ENCODE measurements at places on chromosomes 6 and 20. TPM values are rescaled to one million over a fixed set of nuclear protein-coding genes. Genes with fewer than 3 reads are reported as not detected.

The CD93 gene
- total RNA-seq: 1.00 TPM

The CAGE1 gene
- 0.11 TPM for total RNA-seq

The PGC gene
- not detected for total RNA-seq

The IL17F gene
- total RNA-seq: not detected

The TFAP2D gene
- not detected for total RNA-seq

The SRMS gene
- total RNA-seq: not detected

The ENPP5 gene
- 0.55 TPM for total RNA-seq

The FAM162B gene
- 14.1 TPM for total RNA-seq

The ZNF217 gene
- 23.6 TPM for total RNA-seq

The ZNF341 gene
- 1.00 TPM for total RNA-seq

The SLC22A7 gene
- not detected for total RNA-seq

The FAXC gene
- total RNA-seq: 1.2 TPM

The BTNL2 gene
- not detected for total RNA-seq

The IER3 gene
- 49.7 TPM for total RNA-seq

The LRFN2 gene
- total RNA-seq: not detected

The RGL2 gene
- 20.1 TPM for total RNA-seq

The OOEP gene
- total RNA-seq: not detected

The RNF182 gene
- 1.8 TPM for total RNA-seq

The ARID1B gene
- total RNA-seq: 41.1 TPM

The CST2 gene
- not detected for total RNA-seq

The CLVS2 gene
- 0.12 TPM for total RNA-seq

The MATN4 gene
- 0.11 TPM for total RNA-seq

The SLC32A1 gene
- total RNA-seq: not detected

All from uterine smooth muscle cell (primary cell).